ENCODE measurements at places on chromosomes 7 and 10.

DNA sequence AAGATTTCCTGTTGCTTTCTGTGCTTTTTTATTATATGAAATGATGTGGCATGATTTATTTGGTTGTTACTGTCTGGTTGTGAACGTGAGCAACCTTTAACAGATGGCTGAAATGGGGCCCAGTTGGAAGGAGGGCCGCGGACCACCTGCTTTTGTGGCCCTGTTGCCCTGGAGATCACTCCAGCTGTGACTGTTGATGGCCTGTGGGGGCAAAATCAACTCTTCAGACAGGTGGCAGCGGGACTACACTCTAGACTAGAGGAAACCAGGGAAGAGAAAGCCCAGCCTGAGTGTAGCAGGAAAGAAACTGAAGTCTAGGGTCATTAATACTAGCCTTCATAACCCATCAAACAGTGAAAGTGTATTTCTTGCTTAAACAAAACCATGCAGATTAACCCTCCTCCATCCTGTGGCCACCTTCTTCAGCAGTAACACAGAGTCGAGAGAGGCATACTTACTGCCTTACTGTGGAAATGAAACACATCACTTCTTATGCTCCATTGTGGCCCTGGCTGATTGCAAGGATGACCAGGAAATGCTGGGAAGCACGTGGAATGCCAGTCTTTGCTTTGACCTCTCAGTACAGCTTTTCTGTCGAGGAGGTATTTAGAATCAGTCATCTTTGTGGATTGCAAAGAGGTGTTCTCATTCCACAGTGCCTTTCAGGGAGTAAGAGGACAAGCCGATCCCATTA, 80.5 kb downstream of the CCNY start:
- peak; percentile 61 for DNase-seq

- peak; percentile 78 for DNase-seq
Observed at GRCh38 chr7:40232242-40232893, 97.6 kb downstream of the SUGCT start.

DNA sequence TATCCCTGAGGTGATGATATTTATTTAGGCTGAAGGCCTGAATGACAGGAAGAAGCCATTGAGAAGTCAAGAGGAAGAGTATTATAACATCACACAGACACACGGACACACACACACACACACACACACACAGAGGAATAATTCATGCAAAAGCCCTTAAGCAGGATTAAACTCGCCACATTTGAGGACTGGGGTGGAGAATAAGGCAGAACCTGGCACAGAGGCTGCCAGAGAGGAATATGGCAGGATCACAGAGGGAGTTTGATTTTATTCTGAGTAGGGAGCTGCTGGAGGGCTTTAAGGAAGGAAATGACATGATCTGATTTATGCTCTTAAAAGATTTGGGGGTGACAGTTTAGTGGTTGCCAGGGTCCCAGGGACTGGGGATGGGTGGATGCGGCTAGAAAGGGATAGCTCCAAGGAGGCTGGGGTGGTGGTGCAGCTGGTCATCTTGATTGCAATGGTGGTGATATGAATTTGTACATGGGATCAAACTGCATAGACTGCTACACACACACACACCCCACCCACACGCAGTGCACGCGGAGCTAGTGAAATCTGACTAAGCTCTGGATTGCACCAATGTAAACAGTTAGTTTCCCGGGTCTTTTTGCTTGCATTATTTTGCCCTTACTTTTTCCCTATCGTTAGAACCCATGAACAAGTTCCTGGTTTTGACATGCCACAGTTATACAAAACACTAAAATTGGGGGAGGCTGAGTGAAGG, 11.2 kb downstream of the SMURF1 start:
- no peak for DNase-seq

- no peak for DNase-seq
Observed at GRCh38 chr7:81721437-81721836, 48.4 kb downstream of the HGF start.

- no peak for DNase-seq
Observed at GRCh38 chr10:26093229-26093628, 123.3 kb upstream of the GAD2 start.

DNA sequence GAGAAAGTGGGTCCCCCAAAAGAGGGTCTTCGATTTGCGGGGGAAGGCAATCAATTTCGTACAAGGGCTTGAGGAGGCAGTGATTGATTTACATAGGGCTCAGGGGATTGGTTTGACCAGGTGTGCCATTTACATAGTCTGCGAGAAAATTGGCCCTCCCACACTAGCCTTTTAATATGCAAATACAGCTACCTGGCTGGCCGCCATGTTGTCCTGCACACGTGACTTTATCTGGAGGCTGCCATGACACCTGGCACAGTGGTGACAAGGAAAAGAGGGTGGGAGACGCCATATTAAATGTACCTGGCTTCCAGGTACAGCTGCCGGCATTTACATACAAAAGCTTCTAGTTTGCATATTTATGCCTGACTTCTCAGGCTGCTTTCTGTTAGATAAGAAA, 1577.2 kb upstream of the LRRTM3 start:
- no peak for DNase-seq

- no peak for DNase-seq
Observed at GRCh38 chr10:90779548-90779947, 78.3 kb downstream of the HTR7 start.

GRCh38 chr7:28564755-28565374, 152.5 kb downstream of the CREB5 start:
- DNase-seq: no peak

DNA sequence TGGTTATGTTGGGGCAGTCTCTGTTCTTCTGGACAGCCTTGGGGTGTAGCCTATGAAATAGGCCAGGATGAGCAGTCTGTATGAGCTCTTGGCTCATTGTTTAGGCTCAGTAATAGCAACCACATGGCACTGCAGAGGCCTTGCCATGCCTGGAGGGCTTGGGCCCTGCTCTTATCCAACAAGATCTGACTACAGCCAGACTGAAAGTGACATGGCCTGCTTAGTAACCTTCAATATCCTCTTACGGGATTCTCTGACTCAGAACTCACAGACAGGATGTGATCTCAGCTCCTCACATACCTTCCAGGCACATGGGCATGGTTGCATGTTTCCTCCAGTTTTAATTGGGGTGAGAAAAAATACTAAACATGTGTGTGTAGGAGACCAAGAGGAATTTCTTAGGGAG, 289.3 kb downstream of the PTEN start:
- DNase-seq: peak; percentile 98

DNA sequence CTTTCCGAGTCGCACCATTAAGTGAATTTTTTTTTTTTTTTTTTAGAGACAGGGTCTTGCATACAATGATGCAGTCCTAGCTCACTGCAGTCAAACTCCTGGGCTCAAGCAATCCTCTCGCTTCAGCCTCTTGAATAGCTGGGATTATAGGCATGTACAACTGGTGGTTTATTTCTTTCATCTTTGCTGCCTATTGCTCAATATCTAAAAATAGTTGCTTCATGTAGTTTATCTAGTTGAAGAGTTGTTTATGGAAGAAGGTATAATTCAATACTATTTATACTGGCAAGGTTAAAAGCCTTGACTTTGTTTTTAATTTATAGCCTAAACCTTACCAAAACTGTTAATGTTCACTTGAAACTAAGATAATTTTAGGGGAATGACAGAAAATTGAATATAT, 66.9 kb downstream of the SEMA3D start:
- DNase-seq: no peak

DNA sequence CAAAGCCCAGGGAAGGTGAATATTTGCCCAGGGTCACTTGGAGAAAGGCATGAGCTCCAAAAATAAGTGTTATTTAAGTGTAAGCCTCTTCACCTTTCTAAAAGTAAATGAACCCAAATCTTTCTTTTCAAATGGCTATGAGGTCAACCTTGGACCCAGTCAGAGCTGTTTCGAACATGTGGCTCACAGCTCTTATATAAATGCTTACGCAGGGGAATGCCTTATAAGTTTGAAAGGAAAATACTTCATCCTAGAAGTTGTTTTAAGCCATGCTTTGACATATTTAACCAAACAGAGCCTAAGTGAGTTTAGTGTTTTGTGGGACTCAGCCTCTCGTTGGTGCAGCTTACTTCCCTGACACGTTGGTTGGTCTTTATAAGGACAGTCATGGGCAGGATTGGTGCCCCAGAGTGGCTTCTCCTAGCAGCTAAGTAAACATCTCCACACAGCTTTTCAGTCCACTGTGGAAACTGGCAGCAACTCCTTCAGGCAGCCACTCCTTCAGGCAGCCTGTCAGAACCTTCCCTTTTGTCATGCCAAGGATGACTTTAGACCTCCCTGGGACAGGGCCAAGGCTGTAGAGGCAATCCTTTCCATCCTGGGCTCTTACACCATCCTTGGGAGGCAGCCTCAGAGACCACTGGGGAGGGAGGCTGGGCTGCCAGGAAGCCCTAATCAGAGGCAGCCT, 43.6 kb downstream of the MINDY4 start:
- DNase-seq: no peak

GRCh38 chr7:3771906-3772305, 470.9 kb downstream of the SDK1 start:
- no peak for DNase-seq

DNA sequence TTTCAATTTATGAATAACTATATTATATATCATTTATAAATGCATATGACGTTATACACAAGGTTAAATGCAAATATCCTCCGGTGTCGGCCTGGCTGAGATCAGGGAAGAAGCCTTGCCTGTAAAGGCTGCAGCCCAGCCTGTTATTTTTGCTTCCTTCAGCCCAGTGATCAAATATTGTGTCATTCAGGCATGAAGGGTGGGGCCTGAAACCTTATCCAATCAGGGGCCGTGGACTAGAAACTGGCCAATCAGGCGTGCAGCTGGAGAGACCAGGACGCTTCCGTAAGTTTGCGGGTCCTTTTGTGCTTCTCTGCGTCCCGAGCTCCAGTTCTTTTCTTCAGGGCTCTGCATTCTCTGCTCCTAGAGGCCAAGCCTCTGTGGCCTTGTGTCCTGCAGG, at the start of gene ZNF722:
Gene ZNF722, plus strand, starts transcription at position 301 of the 400 bp plus-strand sequence. CDS start 113 bp downstream, outside the sequence.
- no peak for DNase-seq

DNA sequence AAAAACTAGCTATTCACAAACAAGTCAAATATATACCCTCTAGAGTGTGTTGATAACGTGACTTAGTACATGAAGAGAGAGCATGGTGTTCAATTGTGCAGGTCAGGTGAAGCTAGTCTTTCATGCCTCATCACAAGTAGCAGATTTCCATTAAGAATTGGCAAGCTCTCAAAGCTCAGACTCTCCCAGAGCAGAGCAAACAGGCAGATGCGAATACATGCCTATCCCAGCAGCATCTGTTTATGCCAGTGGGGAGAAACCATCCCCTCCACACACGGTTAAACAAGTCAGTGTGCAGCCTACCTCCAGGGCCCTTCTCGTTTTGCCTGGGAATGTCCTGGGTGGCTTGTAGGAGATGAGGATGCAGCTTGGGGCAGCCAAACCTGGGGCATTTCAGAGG, 532.5 kb upstream of the C7orf33 start:
- no peak for DNase-seq

DNA sequence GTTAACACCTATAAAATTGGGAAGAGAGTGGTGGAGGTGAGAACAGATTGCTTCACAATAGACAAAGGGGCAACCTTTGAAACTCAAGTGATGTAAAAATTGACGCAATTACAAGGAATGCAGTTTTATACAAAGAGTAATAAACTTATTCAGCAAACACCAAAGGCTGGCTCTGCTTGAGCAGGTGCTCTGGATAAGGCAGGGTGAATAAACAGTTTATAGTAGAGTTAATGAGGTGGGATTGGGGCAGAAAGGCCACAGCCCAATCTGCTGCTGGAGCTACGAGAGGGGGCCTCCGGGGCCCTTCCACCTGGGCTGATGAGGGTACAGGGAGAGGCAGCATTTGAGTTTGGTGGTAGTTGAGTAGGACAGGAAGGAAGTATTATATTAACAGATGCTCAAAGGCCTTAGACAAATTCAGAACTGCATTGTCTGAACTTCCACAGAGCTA, 6.0 kb downstream of the MUC12 start:
- no peak for DNase-seq

DNA sequence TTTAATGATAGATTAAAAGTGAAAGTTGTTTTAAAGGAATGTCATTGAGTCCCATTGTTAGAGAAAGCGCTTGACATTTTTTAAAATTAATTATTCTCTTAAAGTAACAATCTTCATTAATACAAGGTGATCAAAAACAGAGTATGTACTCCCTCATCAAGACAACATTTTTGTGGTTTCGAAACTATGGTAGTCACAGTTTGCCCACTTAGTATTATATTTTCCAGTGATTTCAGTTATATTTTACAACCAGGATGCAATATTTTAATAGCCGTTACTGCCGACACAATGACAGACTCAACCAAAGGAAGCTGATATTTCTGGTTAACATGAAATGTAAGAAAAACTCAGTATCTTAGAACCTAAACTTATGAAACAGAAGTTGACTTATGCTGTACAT, 31.3 kb downstream of the MKX start:
- DNase-seq: no peak

DNA sequence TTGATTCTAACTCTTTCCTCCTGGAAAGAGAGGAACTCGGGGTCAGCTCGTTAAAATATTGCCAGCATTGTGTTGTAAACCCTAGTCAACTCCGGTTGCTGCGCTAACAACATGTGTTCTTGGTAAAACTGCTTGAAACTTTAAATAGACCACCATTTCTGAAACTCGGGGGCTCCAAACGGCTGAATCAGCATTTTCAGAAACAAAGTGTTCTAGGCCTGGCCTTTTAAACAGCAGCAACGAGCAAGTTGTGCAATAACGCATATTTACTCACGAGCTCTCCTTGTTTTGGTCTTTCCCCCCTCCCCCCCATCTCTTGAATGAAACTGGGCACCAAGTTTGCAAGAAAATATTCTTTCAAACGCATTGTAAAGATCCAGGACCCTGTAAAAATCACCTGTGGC, 9.2 kb upstream of the GRB10 start:
- peak; percentile 18 for DNase-seq

DNA sequence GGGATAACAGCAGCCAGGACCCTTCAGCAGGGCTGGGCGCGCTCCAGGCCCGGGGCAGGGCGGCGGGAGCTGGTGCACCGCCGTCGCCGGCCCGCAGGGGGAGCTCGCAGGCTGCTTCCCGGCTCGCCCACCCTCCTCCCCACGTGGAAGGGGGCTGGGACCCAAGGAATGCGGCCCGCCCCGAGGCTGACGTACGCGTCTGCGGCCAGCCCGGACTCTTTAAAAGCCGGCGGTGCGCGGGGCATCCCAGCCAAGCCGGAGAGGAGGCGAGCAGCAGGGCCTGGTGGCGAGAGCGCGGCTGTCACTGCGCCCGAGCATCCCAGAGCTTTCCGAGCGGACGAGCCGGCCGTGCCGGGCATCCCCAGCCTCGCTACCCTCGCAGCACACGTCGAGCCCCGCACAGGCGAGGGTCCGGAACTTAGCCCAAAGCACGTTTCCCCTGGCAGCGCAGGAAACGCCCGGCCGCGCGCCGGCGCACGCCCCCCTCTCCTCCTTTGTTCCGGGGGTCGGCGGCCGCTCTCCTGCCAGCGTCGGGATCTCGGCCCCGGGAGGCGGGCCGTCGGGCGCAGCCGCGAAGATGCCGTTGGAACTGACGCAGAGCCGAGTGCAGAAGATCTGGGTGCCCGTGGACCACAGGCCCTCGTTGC, at the start of gene PFKFB3:
Gene PFKFB3, plus strand, starts transcription at position 249 of the 647 bp plus-strand sequence. Its CDS starts 329 bp downstream, at position 578.
- peak; percentile 97 for DNase-seq
